ENCODE measurements at places on chromosomes 11 and 22.

GRCh38 chr11:60528465-60528864 is 13.3 kb downstream of the MS4A13 start:
- no peak for DNase-seq

- DNase-seq = no peak
Measured at GRCh38 chr11:14364322-14364721, 5.3 kb upstream of the RRAS2 start.

DNA sequence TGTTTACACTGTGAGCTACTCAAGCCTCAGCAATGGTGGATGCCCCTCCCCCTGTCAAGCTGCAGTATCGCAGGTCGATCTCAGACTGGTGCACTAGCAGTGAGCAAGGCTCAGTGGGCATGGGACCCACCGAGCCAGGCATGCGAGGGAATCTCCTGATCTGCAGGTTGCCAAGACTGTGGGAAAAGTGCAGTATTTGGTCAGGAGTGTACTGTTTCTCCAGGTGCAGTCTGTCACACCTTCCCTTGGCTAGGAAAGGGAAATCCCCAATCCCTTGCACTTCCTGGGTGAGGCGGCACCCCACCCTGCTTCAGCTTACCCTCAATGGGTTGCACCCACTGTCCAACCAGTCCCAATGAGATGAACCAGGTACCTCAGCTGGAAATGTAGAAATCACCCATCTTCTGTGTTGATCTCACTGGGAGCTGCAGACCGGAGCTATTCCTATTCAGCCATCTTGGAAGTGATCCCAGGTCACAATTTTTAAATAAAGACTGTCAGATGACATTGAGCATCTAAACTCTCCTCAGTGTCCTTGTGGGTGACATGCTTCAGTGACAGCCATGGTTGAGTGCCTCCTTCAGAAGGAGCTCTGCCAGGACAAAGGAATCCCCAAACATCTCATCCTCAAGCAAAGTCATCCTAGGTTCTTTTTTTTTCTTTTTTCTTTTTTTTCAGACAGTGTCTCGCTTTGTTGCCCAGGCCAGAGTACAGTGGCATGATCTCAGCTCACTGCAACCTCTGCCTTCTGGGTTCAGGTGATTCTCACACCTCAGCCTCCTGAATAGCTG is 10.8 kb downstream of the SLC22A24 start:
- no peak for DNase-seq

GRCh38 chr11:133999355-133999754 is 42.6 kb upstream of the IGSF9B start:
- no peak for DNase-seq

DNA sequence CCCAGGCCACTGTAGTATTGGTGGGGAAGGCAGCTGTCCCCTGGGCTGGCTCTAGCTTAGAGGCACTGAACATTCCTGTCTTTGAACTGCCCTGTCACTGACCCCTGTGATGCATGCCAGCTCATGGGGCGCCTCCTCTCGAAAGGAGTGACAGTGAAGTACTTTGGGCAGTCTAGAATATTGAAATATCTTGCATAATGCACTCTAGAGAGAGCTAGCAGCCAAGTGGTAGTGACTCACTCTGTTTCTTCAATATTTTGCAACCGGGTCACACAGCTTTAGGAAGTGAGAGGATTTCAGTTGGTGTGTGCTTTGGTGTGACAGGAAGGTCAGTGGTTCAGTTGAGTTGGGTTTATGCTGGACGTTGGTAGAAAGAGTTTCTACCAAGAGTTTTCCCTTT is 35.5 kb upstream of the ST14 start:
- DNase-seq = no peak
